Ureter (tissue), 1 donor: ENCODE measurements at places on chromosomes 16 and 17. TPM values are rescaled to one million over a fixed set of nuclear protein-coding genes. Genes with fewer than 3 reads are reported as not detected.

KCNH6 gene
- total RNA-seq = not detected

HSD3B7 gene
- 14.8 TPM for total RNA-seq

GDPD3 gene
- 53.1 TPM for total RNA-seq

DNA sequence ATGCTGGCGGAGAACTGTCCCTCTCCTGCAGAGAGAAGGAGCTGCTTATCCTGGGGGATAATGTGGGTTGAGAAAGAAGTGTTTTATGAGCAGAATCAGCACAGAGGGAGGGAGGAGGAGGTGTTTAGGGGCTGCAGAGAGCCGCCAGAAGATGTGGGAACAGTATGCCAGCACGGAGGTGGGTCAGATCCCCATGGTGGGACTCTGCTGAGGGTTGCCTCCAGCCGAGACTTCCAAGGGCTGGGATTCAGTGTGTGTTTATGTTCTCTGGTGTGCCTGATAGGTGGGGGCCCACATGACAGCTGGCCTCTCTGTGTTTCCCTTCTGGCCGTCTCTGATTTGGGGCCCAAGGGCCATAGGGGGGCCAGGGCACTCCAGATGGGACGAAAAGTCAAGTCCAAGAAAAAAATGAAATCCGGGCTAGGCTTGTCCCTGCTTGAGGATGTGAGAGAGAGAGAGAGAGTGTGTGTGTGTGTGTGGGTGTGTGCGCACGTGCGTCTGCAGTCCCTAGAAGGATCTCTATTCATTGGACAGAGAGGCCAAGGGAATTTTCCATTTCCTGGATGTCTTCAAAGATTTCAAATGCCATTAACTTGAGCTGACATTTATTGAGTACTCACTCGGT is 21.6 kb downstream of the PRKCB start:
- no peak for DNase-seq

- no peak for DNase-seq
Observed at GRCh38 chr17:21279198-21279535, 5.3 kb upstream of the MAP2K3 start.

DNA sequence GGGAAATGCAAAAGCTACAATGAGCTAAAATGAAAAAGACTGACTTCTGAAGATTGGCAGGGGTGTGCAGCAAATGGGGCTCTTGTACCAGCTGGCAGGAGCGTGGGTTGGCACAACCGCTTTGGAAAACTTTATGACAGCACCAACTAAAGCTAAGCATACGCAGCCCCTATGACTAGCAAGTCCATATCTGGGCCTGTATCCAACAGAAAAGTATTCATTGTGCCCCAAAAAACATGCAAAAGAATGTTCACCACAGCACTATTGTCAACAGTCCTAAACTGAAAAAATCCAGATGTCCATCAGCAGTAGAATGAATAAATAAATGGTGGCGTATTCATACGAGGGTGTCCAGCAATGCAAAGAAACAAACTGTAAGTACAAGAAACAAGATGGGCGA is 22.6 kb upstream of the ITGA3 start:
- no peak for DNase-seq

DNA sequence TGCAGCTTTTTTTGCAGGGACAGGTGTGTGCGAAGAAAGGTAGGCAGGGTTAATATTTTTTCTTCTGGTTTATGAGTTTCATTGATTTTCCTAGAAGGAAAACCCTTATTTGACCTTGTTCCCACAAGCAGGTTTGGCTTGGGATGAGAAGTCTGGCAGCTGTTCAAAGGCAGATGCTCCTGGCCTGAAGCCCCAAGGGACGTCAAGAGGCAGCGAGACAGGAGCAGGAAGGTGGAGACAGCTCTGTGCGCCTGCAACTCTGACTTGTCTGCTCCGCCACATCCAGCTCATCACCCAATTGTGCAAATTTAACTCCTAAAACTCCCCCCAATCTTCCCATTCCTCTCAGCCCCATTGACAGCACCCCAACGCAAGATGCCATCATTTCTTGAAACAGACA is 136.8 kb upstream of the XYLT1 start:
- no peak for DNase-seq

DNA sequence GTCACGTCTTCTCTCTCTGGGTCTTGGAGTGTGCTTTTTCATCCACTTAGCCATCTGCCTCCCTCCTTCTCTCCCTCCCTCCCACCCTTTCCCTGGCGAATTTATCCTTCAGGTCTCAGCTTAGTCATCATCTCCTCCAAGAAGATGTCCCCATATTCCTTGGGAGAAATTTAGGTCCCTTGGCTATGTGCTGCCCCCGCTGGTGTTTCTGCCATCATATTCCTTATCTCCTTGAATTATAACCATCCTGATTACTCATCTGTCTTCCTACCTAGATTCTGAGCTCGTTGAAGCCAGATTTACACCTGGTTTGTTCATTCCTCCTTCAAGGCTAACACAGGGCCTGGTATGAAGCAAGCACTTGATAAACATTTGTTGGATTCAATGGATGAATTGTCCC is 5.0 kb downstream of the SEZ6L2 start:
- no peak for DNase-seq

- no peak for DNase-seq
Observed at GRCh38 chr17:77611791-77612502, 346.6 kb upstream of the TNRC6C start.

- no peak for DNase-seq
Observed at GRCh38 chr17:64630309-64631223, 31.5 kb downstream of the SMURF2 start.

- no peak for DNase-seq
Observed at GRCh38 chr16:60142619-60143347, 1408.7 kb upstream of the GOT2 start.

GRCh38 chr17:80941171-80941570 is 50.5 kb upstream of the CHMP6 start:
- DNase-seq = no peak
